Stimulated activated CD4-positive, alpha-beta T cell treated with anti-CD3 and anti-CD28 coated beads, Interleukin-4, amount 100 ng/mL, for 1 hour (primary cell): ENCODE measurements at places on chromosomes 11 and 22.

DNA sequence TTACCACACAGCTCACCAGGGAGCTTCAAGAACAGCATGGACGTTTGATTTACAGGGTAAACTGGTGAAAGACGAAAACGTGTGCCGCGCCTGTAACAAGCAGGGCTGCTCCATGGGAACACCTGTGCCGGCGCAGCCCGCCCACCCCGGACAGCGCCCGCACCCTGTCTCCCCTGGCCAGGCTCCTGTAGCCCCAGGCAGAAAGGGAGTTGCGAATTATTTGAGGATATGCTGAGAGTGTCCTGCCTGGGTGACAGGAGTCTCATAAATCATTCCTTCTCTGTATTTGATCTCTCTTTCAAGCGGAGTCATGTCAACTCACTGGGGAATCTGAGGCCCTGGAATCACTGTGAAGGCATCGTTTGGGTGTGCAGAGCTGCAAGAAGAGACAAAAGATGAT lies 804.3 kb downstream of the OPCML start:
- no peak for DNase-seq

DNA sequence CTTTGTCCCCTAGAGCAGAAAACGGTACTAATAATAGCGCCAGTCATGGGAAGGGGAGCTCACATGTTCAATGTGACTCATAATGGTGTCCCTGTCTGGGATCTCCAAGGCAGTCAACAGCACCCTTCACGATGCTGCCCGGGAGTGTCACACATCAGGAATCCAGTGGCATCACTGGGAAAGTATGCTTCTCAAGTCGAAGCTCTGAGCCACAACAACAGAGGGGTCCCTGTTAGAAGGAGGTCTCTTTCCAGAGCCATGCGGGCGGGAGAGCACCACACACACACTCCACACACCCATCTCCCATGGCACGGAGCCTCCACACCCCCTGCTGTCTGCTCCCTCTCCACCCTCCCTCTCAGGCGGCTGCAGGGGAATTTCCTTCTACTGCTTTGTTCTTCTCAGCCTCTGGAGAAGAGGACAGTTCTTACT lies 119.7 kb downstream of the ETS1 start:
- peak; percentile 46 for DNase-seq

DNA sequence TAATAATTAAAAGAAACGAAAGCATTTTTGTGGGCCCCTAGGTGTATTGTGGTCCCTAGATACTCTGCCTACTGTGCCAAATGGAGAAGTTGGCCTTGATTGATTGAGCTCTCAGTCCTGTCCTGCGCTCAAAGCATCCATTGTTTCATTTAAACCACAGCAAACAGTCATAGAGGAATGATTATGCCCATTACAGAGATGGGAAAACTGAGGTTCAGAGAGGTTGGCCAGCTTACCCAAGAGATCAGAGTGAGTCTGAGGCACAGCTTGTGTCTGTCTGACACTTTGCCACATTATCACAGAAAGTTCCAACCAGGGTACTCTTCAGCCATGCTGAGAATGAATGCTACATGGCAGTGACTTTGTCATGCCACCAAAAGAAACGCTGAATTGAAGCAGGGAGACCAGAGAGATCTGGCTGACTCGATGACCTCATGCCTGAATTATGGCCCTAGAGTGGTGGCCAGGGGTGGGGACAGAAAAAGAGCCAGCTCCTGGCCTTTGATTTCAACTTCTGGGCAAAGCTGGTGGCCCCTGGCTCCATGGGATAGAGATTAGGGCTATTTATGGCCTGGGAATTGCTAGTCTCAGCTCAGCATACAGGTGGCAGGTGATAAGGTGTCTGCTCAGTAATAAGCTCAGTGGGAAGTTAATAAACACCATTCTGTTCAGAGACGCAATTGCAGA lies 180.5 kb downstream of the MIAT start:
- no peak for DNase-seq

- DNase-seq = no peak
Measured at GRCh38 chr11:111797145-111797581, 31.0 kb upstream of the PPP2R1B start.

DNA sequence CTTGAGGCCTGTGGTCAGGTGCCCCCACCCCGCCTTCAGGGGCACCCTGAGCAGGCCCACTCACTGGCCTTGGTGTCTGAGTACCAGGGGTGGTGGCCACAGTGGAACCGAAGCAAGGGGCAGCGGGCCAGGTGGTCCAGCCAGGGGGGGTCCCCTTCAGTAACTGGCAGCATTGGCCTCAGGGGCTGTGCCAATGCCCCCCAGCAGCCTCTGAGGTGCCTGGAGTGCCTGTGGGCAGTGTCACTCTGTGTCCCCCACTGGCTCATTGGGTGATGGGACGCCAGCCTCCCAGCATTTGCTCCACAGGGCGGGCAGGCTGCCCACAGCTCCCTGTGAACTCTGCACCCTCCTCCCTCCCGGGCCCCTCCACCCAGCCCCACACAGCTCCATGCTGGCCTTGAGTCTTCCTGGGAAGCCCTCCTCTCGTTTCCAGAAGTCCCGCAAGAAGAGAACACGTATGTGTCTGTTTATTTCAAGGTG lies 29.5 kb upstream of the CARS1 start:
- DNase-seq = no peak

DNA sequence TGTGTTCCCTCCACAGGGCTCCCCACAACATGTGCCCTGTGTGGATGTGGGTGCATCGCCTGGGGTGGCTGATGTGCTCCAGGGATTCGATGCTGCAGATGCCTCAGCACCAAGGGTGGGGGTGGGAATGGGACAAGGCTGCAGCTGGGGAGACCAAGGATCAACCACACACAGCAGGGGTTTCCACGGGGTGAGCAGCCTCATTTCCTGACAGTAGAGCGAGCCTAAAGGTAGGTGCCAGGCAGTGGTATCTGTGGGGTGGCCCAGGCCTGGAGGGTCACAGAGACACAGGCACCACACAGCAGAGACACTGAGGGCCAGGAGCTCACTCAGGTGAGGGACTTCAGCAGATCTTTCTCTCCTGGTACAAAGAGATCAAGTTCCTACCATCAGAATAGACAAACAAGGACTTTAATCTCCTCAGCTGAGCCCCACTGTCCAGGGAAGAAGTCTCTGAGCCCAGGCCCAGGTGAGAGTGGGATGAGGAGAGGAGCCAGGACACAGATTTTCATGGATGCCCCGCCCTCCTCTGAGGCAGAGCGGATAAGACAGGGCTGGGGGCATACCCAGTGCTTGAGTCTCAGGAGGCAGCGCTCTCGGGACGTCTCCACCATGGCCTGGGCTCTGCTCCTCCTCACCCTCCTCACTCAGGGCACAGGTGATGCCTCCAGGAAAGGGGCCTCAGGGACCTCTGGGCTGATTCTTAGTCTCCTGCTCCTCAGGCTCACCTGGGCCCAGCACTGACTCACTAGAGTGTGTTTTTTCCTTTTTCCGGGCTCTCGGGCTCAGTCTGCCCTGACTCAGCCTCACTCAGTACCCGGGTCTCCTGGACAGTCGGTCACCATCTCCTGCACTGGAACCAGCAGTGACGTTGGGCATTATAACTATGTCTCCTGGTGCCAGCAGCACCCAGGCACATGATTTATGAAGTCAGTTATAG lies 19.7 kb downstream of the GGTLC2 start:
- no peak for DNase-seq

DNA sequence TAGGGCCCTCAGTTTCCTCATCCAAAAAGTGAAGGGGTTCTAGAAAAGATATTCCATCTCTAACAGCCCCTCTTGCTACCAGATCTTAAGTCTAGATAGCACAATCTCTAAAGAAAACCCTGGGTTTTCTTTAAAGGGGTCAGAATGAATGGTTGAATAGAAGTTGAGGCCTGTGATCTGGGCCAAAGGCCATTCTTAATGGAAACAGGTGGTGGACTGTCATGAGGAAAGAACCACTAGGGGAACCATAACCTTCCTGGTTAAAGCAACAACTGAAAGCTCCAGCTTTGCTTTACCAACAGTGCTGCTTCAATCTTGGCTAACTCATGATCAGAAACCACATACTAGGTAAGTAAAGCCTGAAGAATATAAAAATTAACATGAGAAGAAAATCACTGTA lies 1.8 kb downstream of the CELF1 start:
- no peak for DNase-seq

GRCh38 chr11:101010899-101011298 lies 118.7 kb downstream of the PGR start:
- no peak for DNase-seq

GRCh38 chr11:115845872-115846271 lies 341.7 kb upstream of the CADM1 start:
- no peak for DNase-seq

GRCh38 chr11:35029979-35030682 lies 108.8 kb upstream of the CD44 start:
- DNase-seq = no peak

DNA sequence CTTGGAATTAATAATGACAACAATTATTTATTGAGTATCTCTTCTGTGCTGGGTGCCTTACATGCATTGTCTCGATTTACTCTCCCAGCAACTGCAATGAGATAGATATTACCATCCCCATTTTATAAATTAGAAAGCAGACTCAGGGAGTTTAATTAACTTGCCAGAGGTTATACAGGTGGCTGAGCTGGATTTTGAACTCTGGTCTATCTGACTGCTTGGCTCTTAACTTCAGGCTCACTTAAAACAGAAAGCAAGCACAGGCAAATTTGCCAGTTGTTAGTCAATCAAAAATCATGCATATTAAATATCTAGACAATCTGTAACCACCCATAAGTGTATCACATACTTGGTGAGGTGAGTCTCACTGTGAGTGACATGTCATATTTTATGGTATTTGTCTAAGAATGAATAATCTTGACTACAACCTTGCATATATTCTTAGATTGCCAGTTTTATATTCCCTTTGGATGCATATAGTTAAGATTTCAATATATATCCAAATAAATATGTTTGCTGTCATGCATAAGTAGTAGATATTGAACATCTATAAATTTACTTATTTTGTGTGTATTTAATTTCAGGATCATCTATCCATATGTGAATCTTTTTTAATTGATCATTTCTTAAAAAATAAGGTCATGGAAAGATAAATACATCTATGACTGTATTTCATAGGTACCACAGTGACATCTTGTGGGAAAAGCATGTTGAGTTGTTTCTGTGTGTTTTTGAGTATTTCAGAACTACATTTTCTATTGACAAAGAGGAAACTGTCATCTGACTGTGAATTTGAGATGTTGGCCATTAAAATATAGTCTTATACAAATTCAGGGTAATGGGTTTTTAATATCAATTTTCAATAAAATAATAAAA lies 112.0 kb upstream of the ARHGAP42 start:
- DNase-seq = no peak

DNA sequence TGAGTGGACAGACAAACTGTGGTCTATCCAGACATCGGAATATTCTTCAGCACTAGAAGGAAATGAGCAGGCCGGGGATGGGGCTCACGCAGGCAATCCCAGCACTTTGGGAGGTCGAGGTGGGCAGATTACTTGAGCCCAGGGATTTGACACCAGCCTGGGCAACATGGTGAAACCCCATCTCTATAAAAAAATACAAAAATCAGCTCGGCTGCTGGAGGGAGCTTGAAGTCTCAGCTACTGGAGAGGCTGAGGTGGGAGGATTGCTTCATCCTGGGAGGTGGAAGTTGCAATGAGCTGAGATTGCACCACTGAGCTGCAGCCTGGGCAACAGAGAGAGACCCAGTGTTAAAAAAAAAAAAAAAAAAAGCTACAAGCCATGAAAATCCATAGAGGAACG lies 8.0 kb upstream of the CTSD start:
- peak; percentile 0 for DNase-seq

GRCh38 chr11:469684-470560 lies 19.8 kb downstream of the PTDSS2 start:
- no peak for DNase-seq

DNA sequence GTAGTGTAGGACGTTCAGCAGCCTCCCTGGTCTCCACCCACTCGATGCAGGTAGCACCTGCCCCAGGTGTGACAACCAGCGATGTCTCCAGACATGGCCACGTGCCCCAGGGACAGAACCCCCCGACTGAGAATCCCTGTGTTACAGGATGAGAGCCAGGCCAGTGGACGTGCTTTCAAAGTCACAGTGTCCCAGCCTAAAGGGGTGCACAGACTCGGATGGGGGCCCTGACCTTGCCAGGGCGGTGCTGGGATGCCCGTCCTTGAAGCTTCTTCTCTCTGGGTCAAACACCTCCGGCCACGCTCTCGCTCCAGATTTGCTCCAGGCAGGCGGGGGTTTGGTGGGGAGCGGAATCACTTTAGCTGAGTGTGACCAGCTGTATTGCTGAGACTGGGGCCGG lies 23.3 kb upstream of the GAL start:
- DNase-seq = no peak

DNA sequence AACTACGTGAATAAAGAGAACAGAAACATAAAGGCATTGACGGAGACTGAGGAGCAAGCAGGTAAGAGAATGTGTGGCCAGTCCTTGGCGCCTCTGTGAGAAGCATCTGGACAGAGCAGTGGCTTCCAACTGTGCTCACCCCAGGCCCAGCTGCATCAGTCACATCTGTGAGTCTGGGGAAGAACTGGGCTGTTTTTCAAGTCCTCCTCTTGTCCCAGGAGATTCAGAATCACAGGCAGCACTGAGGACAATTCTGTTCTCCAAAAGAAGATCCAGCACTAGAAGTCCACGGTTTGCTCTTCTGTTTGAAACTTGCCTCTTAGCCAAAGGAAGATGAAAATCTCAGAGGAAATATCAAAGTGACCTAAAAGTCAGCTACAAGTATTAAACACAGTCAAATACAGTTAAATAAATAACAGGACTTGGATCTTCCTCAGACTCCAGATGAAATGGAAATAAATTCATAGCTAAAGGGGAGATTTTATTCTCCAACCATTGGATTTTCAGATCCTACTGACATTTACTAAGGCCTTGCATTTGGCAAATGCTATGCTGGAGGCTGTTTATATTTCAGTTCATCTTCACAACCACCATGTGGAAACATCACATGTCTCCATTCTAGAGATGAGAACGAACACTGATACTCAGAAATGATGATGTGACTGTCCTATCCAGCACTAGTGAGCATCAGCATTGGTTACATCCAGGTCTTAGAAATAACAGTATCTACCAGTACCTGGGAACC lies 14.1 kb downstream of the FAM181B start:
- DNase-seq = no peak

- no peak for DNase-seq
Measured at GRCh38 chr22:17965538-17966402, 58.6 kb downstream of the MICAL3 start.

GRCh38 chr11:75031771-75032549 lies 43.2 kb downstream of the NEU3 start:
- DNase-seq = peak; percentile 68
